Activated naive CD4-positive, alpha-beta T cell treated with anti-CD3 and anti-CD28 coated beads, Interleukin-2, amount 10 ng/mL, durations not matched to agents 5 hours and 36 hours (primary cell): ENCODE measurements at places on chromosomes 11 and 22. TPM values are rescaled to one million over a fixed set of nuclear protein-coding genes. Genes with fewer than 3 reads are reported as not detected.

The BSCL2 gene
- total RNA-seq: 26.6 TPM

The MMP1 gene
- not detected for total RNA-seq

The ST3GAL4 gene
- total RNA-seq: 6.1 TPM

The CHST1 gene
- not detected for total RNA-seq

The PLA2G3 gene
- total RNA-seq: not detected

The TEF gene
- 2.8 TPM for total RNA-seq

The VPS37C gene
- 6.2 TPM for total RNA-seq

The ZNF280B gene
- total RNA-seq: 1.9 TPM
